ENCODE measurements at places on chromosomes 1 and 21. TPM values are rescaled to one million over a fixed set of nuclear protein-coding genes. Genes with fewer than 3 reads are reported as not detected.

Gene OR2T33
- not detected for total RNA-seq

DNA sequence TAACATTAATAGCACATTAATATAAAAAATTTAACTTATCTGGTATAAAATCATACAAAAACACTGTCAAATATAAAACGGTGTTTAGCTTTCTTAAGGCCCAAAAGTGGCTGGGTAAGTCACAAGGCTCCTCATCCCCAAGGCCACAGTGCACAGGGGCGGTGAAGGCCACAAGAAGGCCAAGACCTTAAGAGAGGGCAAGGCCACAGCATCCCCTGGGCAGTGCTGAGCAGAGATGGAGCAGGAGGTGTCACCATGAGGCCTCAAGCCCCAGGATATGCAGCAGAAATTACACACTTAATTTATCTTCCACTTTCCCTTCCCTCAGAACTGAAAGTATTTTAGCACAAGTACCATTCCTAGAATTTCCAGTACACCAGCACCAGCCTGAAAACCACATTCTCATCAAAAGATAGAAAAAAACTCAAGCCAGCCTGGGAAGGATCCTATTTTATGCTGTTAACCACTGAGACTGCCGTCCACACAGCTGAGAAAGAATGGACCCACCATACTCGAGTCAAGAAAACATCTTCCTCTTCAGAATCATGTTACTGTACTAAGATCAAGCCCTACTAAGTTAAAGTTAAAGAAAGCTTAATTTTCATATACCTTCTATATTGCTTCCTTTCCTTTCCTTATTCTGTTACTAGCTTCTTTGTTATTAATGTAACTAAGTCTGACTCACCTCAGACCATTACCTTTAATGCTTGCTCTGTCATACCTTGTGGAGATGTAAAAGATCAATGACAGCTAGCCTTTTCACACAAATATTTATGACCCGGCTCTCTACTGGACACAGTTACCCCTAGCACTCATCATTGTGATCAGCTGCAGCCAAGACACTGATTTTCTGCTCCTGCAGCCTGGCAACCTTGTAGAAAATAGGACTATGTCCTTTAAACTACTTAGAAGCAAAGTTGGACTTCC, 26.4 kb upstream of the FMO1 start:
- peaks cover 65% of the 10 kb centered on the region for H3K4me1 ChIP-seq
- peak overlapping the region; percentile 99 for H3K27ac ChIP-seq
- no peaks in the 10 kb centered on the region for H3K27me3 ChIP-seq

Gene GJA5
- 0.11 TPM for total RNA-seq

DNA sequence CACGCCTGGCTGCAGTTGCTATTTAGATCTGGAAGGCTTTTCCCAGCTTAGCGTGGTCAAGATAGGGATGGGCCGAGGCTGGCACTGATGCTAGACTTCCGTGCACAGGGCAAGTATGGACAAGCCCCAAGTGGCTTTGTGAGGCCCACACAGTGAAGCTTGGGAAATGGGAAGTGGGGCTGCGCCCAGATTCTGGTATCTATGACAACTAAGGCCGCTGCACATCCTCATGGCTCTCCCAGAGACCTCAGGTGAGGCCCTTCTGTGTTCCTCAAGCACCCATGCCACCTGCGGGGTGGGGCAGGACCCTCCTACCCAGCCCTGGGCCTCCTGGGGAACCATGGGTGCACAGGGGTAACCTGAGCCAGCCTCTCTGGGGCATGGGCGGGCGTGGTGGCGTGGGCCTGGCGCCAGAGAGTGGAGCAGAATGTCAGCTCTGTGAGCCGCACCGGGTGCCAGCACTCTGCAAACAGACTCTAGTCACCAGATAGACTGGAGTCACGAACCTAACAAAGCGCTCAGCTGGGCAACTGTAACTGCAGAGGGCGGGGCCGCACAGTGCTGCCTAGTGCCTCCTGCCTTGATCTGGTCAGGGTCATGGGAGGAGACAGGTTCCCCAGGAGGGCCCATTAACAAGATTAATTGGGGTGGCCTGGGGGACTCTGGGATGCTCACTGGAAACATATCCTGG, 46.4 kb downstream of the ELF3 start:
- H3K4me1 ChIP-seq, result no peaks in the 10 kb centered on the region
- H3K4me3 ChIP-seq, result no peak overlapping the region
- H3K27ac ChIP-seq, result no peak overlapping the region
- no peaks in the 10 kb centered on the region for H3K36me3 ChIP-seq
- H3K27me3 ChIP-seq, result no peaks in the 10 kb centered on the region

GRCh38 chr1:3012456-3013291, 8.6 kb upstream of the ACTRT2 start:
- no peak overlapping the region for H3K4me3 ChIP-seq
- DNase-seq, result peak; percentile 75
- H3K36me3 ChIP-seq, result no peaks in the 10 kb centered on the region
- no peaks in the 10 kb centered on the region for H3K4me1 ChIP-seq

All from neural progenitor cell (in vitro differentiated cells).